ENCODE measurements at places on chromosomes 5 and 9. TPM values are rescaled to one million over a fixed set of nuclear protein-coding genes. Genes with fewer than 3 reads are reported as not detected.

DNA sequence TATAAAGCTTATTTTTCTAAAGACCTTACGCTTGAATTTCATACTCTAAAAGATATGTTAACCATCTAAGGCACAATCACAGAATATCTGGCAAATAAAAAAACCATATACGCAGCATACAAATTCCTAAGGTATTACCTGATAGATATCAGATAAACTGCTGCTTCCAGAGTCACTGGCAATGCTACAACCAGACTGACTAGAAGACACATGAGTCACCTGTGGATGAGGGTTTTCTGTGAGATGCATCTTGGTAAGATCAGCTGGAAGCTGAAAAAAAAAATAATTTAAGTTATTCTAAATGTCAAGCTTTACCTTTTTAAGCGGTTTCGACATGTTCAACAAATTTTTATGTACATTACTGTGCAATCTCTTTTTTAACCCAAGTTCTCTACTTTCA, 113.8 kb downstream of the RAPGEF6 start:
- DNase-seq: no peak

GRCh38 chr5:151870820-151871219, 53.8 kb downstream of the GLRA1 start:
- DNase-seq: peak; percentile 7

- no peak for DNase-seq
Observed at GRCh38 chr9:82284758-82285157, 296.2 kb downstream of the SPATA31D1 start.

DNA sequence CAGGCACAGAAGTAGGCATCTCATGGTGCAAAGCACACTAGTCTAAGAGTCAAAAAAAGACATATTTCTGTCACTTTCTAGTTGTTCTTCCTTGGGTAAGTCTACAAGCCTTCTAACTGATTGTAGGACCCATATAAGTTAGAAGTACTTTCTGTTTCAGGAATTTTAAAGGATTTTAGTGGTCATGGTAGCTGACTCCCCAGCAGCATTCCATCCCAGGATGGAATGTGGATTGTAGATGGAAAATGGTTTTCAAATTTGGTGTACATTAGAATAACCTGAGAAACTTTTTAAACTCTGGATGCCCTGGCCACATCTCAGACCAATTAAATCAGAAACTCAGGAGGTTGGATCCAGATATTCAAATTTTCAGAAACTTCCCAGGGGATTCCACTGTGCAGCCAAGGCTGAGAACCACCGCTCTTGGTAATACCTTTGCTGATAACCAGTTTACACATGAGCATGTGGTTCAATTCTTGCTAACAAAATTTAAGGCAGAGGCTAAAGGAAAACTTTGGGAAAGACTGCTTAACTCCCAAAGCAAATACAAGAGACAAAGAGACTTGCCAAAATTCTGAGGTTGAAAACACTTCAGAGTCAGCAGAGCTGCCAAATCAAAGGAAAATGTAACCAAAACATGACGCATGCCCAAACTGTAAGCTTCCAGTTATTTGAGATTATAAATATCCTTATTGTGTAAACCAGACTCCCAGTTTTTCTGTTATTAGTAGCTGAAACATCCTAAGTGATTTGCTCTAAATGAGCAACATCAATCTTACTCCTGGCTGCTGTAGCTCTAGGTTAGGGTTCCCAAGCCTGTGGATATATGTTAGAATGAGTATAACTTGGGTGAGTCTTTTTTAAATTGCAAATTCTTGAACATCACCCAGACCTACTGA, 145.4 kb upstream of the MTAP start:
- peak; percentile 71 for DNase-seq

DNA sequence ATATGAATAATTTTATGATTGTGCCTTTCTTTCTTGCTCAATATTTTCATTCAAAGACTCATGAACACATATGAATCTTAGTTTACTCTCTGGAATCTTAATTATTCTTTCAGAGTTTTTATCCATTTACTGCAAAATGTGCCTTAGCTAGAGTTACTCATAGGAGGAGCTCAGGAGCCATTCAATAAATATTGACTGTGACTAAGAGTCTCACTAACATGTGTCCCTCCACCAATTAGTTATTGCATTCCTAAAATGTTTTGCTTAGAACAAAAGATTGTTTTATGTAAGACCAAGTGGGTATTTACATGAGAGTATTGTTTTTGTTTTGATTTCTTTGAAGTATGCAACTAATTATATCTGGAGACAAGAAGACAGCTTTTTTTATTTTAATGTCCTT, 218.4 kb upstream of the MAST4 start:
- no peak for DNase-seq

GRCh38 chr9:127214421-127215267, 49.9 kb upstream of the GARNL3 start:
- peak; percentile 47 for DNase-seq

DNA sequence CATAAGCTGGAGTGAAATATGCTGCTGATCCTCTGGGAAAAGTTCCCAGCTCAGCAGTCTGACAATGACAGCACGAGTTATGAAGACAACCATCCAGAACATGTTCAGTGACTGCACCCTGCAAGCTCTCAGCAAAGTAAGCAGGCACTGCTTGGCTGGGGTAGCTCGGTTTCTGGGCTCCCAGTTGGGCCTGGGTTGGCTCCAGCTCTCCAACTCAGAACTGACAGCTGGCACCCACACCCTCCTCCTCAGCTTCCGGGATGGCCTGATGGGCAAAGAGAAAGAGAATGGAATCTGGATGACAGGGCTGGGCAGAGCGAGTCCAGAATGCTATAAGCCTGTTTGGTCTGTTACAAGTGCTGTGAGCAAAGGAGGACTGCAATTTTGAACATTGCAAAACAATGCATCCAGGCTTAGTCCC, 185.0 kb downstream of the CSNK1G3 start:
- no peak for DNase-seq

DNA sequence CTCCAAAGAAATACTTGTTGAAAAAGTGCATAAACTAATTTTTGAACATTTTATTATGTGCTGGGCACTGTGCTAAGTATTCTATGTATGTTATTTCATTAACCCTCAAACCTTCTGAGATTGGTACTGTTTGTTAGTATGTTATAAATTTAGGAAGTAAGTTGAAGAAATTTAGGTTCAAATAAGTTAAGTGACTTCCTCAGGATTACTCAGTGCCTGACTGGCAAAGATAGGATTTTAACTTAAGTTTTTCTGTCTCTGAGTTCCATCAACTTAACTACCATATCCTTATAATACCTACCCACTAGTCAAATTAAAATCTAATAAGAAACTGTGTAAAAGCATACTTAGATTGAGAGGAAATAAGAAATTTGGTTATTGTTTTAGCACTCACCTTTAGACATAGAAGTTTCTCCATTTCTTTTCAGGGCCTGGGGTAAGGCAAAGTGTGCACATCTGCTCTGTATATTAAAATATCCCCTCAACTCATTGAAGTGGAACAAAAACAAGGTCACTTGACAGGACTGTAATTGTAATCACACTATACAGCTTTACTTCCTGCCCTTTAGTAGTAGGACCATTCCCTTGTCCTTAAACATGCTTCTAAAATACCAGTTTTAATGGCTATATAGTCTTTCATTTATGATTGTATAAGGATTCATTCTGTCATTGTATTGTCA, 15.2 kb downstream of the TGFBR1 start:
- DNase-seq: no peak

- DNase-seq: no peak
Observed at GRCh38 chr9:17536027-17536426, 42.8 kb upstream of the SH3GL2 start.

DNA sequence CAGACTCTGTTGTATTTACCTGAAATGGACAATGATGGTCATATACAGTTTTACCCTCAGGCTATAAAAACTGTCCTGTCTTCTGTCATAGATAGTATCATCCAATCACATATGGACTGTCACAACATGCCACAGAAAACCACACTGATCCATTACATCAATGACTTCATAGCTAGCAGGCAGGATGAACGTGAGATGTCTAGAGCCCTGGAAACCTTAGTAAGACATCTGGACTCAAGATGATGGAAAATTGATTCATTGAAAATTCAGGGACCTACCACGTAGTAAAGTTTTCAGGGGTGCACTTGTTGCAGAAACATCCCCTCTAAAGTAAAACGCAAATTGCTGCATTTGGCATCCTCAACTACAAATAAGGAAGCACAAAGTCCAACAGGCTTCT, 284.4 kb upstream of the RGMB start:
- no peak for DNase-seq

- DNase-seq: no peak
Observed at GRCh38 chr9:32742296-32742695, 41.0 kb upstream of the TMEM215 start.

- no peak for DNase-seq
Observed at GRCh38 chr5:103908336-103909080, 345.9 kb upstream of the NUDT12 start.

DNA sequence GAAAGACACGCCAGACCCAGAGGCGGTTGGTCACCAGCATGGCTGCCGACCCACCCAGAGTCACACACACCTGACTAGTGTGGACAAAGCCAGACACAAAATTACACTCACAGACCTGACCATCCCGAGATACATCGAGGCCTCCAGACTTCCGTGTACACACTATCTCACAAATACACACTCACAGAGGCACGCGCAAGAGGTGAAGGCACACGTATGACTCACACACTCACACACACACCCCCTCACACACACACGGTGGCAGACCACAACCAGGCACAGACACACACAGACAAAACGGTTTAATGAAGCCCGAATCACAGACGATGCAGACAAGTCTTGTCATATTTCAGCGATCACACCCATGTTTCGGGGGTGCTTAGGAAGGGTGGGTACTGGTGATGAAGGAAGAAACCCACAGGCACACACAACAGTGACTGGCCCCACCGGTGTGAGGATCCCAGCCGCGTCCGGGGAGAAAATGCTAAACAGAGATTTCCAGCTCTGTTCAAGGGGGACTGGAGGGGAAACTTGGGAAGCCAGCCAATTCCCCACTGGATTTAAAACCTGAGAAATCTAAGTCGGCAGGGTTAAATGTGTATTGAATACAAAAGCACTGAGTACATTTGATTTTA, 51.3 kb downstream of the CRB2 start:
- no peak for DNase-seq

DNA sequence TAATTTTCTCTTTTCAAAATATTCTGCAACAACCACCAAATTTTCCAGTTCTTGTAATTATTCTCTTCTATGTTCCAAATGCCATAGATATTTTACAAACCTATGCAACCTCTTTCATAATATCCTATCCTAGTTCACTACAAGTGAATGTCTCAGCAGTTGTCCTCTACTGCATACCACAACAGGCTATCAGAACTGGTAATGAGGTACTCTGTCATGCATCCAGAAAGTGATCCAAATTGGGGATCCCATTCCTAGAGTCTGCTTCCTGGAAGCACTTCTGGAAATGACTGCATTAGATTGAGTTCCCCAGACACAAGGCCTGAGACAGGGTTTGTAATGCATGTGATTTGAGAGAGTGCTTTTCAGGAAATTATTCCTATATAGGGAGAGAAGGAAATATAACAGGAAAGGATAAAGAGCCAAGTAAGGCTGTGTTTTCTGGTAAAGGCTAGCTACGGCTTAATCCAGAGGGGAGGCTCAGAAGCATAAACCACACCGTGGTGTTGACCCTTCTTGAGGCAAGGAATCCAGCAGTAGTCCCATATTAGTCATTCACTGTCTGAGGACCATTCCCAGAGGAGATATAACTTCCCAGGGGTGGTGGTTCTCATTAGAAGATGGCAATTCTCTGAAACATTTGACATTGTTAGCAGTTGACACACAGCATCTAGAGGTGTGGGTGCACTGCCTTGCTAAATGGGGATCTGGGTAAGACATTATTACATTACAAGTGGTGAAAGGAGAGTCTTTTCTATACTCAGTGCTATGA, 80.3 kb upstream of the FST start:
- DNase-seq: no peak

DNA sequence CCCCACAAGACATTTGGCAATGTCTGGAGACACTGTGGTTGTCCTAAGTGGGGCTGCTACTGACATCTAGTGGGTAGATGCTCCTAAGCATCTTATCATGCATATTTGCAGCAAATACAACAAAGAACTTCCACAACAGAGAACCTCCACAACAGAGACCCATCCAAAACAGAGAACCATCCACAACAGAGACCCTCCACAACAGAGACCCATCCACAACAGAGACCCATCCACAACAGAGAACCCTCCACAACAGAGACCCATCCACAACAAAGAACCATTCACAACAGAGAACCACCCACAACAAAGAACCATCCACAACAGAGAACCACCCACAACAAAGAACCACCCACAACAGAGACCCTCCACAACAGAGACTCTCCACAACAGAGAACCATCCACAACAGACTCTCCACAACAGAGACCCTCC, 32.8 kb downstream of the ARPC5L start:
- DNase-seq: peak; percentile 56

- DNase-seq: peak; percentile 69
Observed at GRCh38 chr9:133505901-133506652, 18.7 kb downstream of the MYMK start.

GRCh38 chr5:122701640-122702523, 73.0 kb upstream of the SNX2 start:
- DNase-seq: no peak

GRCh38 chr9:135816651-135816970, 90.7 kb downstream of the CAMSAP1 start:
- DNase-seq: no peak

DNA sequence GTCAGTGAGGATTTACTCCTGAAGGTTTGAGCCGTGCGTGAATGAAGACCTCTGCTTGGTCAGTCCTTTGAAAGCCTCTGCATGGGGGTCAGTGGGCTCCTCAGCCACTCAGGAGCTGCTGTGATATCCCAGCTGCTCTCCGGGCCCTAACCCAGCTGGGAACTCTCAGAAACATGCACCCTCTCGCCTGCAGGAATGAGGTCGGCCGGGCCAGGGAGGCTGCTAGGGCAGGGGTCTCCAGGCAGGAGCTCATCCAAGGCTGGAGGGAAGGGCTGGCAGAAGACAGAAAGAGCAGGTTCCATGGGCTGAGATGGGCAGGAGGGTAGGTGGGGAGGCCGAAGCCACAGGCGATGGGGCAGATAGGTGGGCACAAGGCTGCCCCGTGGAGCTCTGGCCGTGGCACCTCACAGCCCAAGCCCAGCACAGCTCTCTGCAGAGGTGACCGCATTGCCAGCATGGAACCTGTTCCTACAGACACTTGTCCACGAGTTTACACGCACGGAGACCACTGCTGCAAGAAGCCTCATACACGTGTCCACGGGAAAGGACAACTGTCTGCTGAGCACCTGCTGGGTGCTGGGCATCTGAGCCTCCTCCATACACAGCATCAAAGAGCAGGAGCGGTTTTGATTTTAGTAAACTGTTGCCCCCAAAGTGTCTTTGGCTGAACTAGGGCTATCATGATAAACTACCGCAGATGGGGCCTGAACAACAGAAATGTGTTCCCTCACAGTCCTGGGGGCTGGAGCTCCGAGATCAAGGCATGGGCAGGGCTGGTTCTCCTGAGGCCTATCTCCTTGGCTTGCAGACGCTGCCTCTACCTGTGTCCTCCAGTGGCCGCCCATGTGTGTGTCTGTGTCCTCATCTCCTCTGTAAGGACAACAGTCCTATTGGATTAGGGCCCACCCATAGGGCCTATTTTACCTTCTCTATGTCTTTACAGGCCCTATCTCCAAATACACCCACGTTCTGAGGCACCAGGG, 85.2 kb upstream of the ADAMTS2 start:
- DNase-seq: no peak

Gene TGFBI
- total RNA-seq: 496 TPM

Gene EPB41L4B
- 0.32 TPM for total RNA-seq

Gene PCSK5
- total RNA-seq: 1.7 TPM

Gene PKN3
- 3.5 TPM for total RNA-seq

Gene CIZ1
- total RNA-seq: 35.4 TPM

Gene FCN2
- total RNA-seq: not detected

Gene EQTN
- total RNA-seq: not detected

Gene NIM1K
- 0.43 TPM for total RNA-seq

Gene EMB
- total RNA-seq: 0.97 TPM

Gene PCDHA13
- under 0.01 TPM for total RNA-seq

Gene IL7R
- total RNA-seq: 74.7 TPM
